ENCODE measurements at places on chromosomes 7 and 10.

DNA sequence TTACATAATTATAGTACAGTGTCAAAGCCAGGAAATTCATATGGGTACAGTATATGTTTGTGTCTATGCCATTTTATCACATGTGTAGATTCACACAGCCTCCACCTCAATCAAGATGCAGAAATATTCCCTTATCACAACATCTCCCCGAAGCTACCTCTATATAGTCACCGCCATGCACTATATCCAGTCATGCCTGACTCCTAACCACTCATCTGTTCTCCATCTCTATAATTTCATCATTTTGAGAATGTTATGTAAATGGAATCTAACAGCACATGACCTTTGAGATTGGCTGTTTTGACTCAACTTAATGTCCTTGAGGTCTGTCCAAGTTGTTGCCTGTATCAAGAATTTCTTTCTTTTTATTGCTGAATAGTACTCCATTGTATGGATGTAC, 22.3 kb upstream of the SLC25A13 start:
- no peak for DNase-seq

GRCh38 chr7:92904244-92905131, 68.1 kb upstream of the CDK6 start:
- peak; percentile 95 for DNase-seq

GRCh38 chr7:30925913-30926312, 14.3 kb downstream of the AQP1 start:
- DNase-seq = peak; percentile 3

GRCh38 chr7:130566168-130566897, 74.4 kb downstream of the MEST start:
- DNase-seq = no peak

DNA sequence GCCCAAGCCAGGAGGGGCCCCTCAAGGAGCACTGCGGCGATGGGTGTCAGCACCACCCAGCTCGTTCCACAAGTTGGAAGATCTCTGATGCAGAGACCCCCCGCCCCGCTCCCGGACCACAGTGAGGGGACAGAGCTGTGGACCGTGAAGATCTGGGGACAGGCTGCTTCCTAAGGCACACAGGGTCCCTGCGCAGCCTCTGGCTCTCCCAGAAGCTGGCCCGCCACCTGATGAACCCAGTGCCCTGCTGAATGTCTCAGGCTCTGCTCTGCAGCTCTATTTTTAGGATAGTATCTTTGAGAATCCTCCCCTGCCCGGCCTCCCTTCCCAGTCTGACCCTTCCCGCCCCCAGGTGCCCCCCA, 29.7 kb downstream of the GBX1 start:
- DNase-seq = no peak

GRCh38 chr7:128948312-128948973, 10.7 kb downstream of the IRF5 start:
- no peak for DNase-seq

GRCh38 chr7:42972699-42973500, 40.7 kb downstream of the MRPL32 start:
- DNase-seq = no peak

DNA sequence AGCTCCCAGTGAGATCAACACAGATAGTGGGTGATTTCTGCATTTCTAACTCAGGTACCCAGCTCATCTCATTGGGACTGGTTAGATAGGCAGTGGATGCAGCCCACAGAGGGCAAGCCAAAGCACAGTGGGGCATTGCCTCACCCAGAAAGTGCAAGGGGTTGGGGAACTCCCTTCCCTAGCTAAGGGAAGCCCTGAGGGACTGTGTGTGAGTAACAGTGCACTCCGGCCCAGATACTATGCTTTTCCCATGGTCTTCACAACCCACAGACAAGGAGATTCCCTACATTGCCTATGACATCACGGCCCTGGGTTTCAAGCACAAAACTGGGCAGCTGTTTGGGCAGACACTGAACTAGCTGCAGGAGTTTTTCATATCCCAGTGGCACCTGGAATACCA, 62.8 kb downstream of the PPP1R3A start:
- DNase-seq = no peak

DNA sequence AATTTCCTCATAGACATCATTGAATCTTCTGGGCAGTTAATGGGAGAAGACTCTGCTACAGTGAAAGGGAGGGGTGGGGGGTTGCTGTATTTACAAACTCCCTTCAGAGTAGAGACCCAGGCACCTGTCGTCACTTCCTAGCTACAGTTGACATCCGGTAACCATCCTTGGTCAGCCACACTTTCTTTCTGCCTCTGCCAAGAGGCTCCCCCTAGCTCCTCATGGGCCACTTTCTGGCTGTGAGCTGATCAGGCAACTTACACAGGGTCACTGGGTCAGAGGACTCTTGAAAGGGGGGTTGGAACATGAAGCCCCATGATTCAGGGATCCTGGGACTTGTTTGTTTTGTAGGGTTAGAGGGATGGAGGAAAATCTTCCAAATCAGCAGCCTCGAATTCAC, 1.2 kb downstream of the TECPR1 start:
- DNase-seq = peak; percentile 70

DNA sequence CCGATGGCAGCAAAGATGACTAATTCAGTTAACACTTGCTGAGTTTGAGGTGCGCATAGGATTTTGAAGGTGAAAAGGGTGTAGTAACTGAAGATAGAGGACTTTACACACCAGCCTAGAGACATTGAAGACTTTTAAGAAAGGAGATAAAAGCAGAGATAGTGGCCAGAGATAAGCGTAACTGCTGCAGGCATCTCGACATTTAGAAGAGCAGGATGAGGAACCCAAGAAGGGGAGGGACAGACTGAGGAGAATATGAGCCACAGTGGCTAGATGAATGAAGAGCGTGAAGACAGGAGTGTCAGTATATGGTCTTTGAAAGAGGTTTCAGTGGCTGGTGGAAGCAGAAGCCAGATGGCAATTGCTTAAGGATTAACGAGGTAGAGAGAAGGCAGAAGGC, 71.6 kb downstream of the CELF2 start:
- DNase-seq = no peak

GRCh38 chr10:73731588-73732375, 12.4 kb upstream of the SEC24C start:
- DNase-seq = no peak

DNA sequence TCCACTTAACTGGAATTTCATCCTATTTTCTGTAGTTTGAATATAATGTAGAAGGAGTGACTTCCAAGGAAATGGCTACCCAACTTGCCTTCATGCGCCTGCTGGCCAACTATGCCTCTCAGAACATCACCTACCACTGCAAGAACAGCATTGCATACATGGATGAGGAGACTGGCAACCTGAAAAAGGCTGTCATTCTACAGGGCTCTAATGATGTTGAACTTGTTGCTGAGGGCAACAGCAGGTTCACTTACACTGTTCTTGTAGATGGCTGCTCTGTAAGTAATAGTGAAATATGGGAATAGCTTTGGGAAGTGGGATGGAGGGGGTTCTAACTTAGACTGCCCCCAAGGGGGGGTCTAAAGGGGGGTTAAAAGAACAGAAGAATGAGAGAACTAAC, 34.5 kb downstream of the COL1A2 start:
- DNase-seq = no peak

DNA sequence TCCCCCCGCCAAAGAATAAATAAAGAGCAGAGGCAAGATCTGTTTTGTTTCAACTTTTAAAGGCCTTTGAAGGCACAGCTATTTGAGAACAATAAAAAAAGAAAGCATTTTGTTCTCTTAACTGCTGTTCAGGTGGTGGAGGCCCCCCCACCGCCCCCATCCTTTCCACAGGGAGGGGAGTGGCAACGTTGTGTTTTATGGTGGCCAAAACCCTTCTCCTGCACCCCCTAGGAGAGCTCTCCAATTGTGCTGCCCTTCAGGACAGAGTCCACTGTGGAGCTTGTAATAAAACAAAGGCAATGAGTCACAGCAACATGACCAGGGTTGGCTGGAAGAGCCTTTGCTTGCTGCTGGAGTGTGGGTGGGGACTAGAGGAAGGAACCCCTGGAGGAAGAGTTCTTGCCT, 987.9 kb downstream of the KCNMA1 start:
- no peak for DNase-seq

DNA sequence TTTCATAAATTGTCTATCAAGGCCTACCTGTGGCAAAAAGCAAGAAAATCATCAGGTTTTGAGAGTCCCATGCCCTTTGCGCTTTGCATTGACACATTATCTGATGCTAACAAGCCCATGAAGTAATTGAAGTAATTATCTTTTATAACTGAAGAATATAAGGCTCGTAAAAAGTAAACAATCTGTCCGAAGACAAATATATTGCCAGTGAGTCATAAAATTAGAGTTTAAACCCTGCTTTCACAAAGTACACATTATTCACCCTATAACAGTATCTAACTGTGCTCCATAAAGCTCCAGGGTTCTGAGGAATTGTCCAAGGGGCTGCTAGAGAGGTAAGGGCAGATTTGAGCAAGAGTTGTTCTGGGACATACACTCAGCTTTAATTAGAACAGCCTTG, 102.3 kb upstream of the PPP1R3A start:
- no peak for DNase-seq

DNA sequence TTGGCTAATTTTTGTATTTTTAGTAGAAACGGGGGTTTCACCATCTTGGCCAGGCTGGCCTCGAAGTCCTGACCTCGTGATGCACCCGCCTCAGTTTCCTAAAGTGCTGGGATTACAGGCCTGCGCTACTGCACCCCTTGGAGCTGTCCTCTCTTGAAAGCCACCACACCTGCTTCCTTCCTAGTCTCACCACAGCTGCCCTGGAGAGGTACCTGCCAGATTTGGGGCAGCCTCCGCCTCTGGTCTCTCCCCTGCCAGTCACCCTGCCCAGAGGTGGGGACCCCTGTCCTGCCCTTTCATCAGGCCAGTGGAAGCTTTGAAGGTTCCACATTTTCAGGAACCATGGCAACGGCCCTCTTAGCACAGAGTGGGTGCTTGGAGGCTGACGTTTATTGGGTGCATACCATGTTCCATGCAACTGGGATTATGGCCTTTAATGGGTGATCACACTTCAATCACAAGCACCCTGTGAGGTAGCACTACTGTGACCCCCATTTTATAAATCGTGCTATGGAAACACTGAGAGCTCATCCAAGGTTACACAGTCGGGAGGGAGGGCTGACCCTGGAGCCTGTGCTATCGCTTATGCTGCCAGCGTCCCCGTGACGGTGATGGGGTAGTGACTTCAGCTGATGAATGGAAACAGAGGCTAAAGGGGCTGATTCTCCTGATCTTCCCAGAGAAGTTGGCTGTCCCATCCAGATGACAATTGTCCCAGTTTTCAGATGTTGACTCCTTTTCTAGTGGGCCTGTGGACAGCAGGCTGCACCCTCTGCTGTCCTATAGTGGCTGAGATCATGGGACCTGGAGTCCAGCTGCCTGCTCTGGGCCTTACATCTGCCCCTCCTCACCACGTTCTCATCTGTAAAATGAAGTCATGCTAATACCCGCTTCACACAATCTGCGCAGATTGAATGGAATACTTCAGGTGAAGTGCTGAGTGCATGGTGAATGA, 11.5 kb upstream of the FGFR2 start:
- DNase-seq = no peak

GRCh38 chr7:88758381-88759229, 895 bp upstream of the ZNF804B start:
- peak; percentile 19 for DNase-seq

- no peak for DNase-seq
Measured at GRCh38 chr10:69374242-69374641, 42.5 kb downstream of the TACR2 start.

- DNase-seq = peak; percentile 42
Measured at GRCh38 chr7:107725138-107725740, 18.7 kb upstream of the CBLL1 start.

DNA sequence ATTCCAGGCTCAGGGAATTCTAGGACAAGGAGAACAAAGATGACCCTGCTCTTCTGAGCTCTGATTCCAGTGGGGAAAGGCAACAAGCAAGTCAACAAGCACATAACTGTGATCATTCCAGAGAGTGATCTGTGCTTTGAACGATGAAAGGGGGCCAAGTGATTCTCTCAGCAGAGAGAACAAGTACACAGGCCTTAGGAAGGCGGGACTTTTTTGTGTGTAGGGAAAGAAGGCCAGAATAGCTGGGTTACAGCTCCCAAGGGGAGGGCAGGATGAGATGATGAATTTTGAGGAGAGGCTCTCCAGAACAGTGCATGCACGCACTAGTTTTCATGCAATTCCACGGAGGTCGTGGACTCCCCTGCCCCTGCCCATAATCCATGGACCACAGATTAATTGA, 565.2 kb downstream of the SDK1 start:
- DNase-seq = no peak

- DNase-seq = no peak
Measured at GRCh38 chr7:1318661-1319060, 86.0 kb downstream of the UNCX start.

DNA sequence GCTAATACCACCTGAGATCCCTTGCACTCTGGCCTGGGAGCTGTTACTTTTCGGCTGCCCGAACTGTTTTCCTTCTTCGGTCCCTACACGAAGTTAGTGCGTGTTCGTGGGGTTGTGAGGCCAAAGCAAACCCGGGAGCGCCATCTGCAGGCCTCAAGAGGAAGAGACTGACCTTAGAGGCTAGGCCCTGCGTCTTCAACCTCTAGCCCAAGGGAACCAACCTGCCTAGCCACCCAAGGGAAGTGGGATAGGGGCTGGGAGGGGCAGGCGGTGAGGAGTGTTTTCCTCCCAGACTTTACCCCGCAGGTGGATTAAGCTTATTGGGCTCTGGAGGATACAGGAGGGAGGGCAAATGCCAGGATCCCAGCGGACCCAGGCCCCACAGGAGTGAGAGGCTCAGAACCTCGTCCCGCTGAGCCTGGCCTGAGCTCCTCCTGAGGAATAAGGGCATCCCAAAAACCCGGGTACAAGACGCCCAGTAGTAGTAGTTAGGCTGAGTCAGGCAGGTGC, 1.7 kb upstream of the PAX2 start:
- peak; percentile 66 for DNase-seq

- no peak for DNase-seq
Measured at GRCh38 chr7:138838166-138838565, 40.2 kb upstream of the ATP6V0A4 start.

GRCh38 chr7:156529956-156530355, 110.6 kb upstream of the RNF32 start:
- no peak for DNase-seq

- no peak for DNase-seq
Measured at GRCh38 chr10:15472431-15473395, 101.6 kb upstream of the FAM171A1 start.

DNA sequence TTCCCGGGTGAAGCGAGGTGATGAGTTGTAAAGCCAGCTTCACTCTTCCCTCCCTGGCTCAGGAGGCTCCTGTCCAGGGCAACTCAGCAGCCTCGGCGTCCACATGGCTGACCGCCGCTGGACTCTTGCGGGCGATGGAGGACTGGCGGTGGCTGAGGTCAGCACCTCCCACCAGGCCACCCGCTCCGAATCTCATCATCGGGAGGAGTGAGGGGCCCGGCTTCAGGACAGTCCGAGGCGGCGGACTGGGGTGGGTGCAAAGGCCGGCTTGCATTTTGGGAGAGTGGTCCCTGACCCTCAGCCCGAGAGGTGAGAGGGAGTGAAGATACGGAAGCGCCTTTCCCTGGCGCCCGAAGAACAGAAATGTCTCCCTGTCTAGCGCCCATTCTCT, 759 bp downstream of the DNAJB12 start:
- no peak for DNase-seq
